ENCODE measurements at places on chromosomes 5 and 9.

DNA sequence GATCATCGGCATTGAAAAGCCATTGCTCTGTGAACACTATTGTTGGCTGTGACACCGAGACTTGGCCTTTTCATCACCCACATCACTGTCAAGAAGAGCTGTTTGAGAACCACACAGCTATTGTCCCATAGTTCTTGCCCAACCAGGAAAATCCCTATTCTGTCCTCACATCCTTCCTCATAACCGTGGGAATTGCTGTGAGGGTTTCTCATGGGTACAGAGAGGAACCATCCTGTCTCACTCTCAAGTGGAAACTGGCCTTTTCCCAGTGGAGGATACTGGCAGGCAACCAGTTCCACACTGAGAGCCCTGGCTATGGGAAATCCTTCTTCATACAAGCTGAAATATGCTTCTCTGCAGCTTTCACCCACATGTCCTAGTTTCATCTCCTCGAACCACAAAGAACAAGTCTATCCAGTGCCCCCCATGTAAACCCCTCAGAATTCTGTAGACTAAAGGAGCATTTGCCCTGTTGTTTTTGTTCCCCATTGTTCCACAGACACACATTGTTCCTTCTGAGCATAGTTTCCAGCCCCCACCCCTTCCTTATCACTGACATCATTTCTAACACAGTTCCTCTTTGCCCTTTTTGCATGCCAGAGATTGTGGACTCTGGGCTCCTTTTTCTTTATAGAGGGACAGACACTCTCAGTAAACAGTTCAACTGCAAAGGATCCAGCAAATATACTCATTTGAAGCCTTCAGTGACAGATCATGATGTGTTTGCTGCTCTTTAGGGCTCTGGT, 57.8 kb upstream of the C5orf46 start:
- no peak for DNase-seq

- no peak for DNase-seq
These were observed 261.2 kb downstream of the ARL15 start for GRCh38 chr5:54049144-54049543.

GRCh38 chr5:139092741-139093343, 105.3 kb downstream of the SIL1 start:
- no peak for DNase-seq

GRCh38 chr9:21579247-21579671, 97.1 kb upstream of the IFNE start:
- no peak for DNase-seq

- DNase-seq = no peak
These were observed 4.0 kb downstream of the TTLL11 start for GRCh38 chr9:122088880-122089706.

- DNase-seq = no peak
These were observed 53.9 kb upstream of the AFAP1L1 start for GRCh38 chr5:149217803-149218155.

DNA sequence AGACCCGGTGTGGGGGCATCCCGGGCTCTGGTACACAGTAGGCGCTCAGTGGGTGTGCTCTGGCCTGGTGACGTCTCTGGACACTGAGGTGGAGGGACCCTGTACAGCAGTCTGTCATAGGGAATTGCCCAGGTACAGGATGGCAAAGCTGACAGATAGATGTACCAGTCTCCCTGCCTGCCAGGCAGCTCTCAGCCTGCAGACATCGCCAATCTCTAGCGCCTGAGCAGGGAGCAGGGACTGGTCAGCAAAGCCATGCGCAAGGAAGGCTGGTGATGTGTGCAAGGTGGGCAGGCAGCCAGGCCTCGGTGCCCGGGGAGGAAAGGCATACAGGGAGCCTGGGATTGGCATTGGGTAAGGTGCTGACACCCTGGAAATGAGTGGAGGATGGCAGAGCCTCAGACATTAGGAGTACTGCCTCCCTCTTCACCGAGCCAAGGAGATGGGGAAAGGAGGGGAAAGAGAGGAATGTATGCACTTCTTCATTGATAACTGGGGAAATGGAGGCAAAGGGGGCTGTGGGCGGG, 33.9 kb upstream of the BRD3 start:
- no peak for DNase-seq

DNA sequence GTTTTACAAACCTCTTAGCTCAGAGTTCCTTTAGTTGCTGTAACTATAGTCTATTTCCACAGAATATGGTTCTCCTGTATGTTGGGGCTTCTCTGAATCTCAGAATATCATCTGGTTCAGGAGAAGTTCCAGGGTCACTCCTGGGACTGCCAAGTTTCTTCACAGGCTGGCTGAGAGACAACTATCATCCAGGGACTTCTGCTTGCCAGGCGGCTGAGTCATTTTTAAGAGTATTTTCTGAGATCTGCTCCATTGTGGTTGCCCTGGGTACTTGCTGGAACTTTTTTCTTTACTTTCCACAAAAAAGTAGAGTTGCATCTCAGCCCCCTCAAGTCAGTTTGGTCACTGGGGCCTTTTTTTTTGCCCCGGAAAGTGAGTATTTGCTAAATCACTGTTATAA, 566.5 kb downstream of the LRRC70 start:
- no peak for DNase-seq

DNA sequence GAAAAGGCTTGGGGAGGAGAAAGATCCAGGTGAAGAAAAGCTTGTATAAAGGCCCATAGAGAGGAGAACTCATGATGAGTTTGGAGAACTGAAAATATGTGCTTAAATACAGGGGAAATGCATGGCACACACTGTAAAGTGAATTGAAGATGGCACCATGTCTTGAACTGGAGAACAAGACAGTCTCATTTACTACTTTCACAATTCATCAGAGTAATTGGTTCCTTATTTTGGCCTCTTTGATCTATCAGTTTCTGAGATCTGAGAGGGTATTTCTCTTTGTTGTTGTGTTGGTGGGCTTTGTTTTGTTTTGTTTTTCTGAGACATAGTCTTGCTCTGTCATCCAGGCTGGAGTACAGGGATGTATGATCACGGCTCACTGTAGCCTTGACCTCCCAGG, 98.2 kb downstream of the CEMIP2 start:
- no peak for DNase-seq

GRCh38 chr9:85949586-85950335, 8.8 kb downstream of the NAA35 start:
- no peak for DNase-seq

GRCh38 chr5:95718203-95718602, 12.9 kb upstream of the RHOBTB3 start:
- DNase-seq = no peak

- no peak for DNase-seq
These were observed 45.8 kb upstream of the RICTOR start for GRCh38 chr5:39120052-39120420.

DNA sequence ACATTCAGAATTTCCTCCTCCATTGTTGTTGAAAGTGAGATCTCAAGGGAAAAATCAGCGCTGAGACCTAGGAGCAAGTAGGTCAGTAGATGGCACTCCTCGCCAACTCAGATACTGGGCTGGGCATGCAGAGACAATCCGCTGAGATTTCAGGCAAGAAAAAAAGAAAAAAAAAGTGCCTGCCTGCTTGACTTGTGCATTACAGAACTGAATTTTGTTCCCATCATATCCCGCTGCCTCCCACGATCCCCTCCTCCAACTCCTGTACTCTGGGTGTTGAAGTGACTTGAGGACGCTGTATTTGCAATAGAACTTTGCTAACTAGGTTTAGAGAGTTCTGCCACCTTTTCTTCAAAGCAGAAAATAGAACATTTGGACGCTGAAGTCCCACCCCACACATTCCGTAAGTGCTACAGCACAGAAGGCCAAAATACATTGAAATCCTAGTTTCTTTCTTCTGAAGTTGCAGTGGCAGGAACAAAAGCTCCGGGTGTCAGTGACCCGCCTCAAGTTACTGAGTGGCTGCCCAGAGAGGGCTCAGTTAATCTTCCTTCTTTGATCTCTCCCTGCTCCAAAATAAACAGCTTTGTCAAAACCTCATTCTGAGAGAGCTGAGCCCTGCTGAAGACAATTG, 265.8 kb downstream of the MLLT3 start:
- DNase-seq = no peak

DNA sequence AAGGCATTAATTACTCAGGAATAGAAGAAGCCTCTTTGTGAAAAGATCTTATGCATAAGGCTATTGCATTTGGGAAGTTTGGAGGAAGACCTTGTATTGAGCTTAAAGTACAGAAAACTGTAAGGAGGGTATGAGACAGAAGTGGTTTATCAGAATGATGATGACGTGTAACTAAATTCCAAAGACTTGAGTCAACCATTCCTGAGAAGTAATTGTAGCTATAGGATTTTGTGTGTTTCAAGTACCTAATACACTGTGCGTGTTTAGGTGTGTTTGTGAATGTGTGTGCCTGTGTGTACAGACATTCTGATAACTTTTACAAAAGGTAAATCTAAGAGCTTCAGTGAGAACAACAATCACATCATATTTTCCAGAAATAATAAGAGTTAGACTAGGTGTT, 46.5 kb upstream of the IRX2 start:
- no peak for DNase-seq

GRCh38 chr9:33684831-33685230, 110.5 kb upstream of the PRSS3 start:
- no peak for DNase-seq

DNA sequence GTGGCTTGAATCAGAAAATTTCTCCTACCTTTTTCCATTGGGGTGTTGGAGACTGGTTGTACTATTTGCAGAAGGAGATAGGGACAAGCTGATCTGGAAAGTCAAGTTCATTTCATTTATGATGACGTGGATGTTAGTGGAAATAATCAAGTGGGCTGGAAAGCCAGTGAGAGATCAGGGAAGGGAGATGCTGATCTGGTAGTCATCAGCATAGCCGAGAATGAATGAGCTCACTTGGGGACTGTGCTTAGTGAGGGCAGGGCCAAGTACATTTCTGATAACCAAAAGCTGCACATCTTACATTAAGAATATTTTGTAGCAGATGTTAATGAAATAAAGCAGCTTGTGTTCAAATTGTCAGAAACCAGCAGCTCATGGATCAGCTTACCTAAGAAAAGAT, 12.1 kb downstream of the MAN2A1 start:
- no peak for DNase-seq

DNA sequence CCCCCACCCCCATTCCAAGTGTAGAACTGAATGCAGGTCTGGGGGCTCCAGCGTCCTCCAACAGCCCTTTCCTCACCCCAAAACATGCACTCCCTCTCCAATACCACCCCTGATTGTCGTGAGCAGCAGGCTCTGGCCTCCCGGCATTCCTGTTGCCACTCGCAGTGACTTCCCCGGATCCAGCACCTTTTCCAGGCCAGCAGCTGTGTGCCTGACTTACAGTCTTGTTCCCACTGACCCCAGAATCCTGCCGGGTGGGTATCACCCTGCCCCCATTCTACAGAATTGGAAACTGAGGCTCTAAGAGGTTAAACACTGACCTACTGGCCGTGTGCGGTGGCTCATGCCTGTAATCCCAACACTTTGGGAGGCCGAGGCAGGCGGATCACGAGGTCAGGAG, 127.2 kb downstream of the OLFM1 start:
- DNase-seq = no peak

GRCh38 chr5:123012321-123012720, 24.2 kb downstream of the PPIC start:
- no peak for DNase-seq

- no peak for DNase-seq
These were observed 61.0 kb upstream of the TARS1 start for GRCh38 chr5:33379757-33380156.

DNA sequence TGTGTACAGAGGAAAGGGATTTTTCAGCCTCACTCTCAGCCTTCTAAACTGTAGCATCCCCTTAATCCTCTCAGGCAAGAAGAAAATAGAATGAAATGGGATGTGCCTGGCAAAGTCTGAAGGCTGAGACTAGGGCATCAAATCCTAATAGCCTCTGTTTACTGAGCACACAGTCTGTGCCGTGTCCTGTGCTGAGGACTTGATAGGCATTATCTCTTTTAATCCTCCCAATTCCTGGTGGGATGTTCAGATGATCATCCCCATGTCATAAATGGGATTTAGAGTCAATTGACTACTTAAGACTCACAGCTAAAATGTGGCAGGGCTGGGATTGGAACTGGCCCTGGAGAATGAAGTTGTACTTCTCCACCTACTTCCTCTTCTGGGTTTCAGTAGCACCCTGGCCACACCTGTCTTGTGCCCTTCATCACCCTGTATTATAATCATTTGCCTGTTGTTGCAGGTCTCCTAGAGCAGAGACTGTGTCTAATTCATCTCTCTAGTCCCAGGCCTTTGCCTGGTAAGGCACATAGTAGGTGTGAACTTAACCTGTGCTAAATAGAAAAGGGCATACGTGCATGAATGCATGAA, 81.0 kb downstream of the WWC1 start:
- no peak for DNase-seq

DNA sequence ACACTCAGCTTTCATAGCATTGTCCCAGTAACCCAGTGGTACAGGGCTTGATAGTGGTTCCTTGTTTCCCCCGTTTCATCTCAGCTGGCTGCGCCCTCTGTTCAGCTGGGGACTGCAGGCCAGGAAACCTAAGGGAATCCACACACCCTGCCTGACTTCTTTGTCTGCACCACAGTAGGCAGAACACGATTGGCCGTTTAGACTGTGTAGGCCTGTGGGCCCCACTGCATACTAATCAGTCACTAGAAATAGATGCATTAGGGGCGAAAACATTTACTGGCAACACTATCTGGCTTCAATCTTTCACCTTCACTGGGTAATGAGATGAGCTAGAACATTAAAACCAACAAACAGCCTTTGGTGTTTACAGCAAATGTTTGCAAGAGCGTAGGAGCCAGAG, 512.7 kb upstream of the BRINP1 start:
- DNase-seq = no peak

DNA sequence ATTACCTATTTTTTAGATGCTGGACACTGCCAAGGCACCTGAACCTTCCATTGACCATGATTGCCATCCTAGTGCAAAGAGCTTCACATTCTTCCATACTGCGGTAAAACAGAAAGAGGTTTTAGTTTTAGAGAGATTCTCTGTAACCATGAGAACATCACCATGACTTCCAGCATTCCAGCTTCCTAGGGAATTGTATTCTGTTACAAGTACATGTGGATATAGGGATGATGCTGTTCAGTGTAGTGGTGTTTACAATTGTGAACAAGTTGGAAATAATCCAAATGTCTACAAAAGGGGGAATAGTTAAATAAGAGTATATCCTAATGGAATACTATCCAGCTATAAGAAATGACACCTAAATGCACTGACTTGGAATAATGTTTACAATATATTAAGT, 22.4 kb downstream of the NIPSNAP3B start:
- DNase-seq = no peak

DNA sequence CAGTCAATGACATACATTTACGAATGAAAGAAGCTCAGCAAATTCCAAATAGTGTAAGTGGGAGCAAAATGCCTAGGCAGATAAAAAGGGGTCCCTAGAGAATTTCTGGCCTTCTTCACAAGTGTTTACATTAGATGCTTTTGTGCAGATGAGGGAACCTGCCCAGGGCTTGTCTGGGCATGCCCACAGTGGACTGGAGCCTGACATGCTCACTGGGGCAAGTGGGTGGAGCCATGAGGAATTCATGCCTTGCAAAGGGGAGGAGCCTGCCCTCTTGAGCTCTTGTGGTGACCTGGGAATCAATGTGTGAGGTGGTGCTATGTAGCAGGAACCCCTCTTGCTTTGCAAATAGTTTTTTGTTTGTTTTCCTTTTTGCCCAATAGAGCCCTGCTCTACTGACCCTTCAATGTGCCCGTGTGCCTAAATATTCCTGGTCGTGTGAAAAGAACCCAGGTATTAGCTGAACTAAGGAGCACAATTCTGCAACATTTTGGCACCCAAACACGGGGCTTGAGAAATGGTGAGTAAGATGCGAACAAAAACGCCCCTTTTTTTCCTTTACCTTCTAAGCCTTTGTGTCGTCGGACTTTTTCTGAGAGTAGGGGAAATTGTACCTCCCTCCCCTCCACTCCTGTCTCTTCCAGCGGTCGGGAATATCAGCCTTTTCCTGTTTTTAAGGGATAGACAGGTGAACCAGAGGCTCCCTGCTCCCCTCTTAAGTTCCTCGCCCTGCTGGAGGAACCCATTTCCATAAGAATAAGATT, 433.8 kb upstream of the CDH9 start:
- no peak for DNase-seq

All from activated gamma-delta T cell (primary cell).